ENCODE measurements at places on chromosomes 13 and 19. TPM values are rescaled to one million over a fixed set of nuclear protein-coding genes. Genes with fewer than 3 reads are reported as not detected.
A peak's percentile ranks its signal among the peaks of the same experiment; 100 is the strongest.

Gene ARL11
- not detected for total RNA-seq

Gene TIMM50
- total RNA-seq = 98.3 TPM

DNA sequence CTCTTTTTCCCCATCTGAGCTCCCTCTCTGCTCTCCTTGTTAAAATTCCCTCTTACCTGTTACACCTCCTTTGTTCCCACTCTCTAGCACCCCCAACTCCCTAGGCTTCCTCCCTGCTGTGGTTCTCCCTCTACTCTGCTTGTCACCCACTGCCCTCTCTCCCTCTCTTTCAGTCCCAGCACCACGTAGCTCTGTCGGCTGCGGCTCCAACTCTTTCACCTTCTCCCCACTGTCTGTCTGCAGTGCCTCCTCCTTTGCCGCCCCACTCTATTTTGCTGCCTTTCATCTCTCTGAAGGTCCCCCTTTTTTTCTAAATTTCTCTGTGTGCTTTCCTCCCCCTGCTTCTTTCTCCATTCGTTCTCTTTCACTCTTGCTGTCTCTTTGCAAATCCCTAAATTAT lies 1.1 kb downstream of the ZNF836 start:
- ATAC-seq = peak; percentile 40

GRCh38 chr13:97246596-97247158 lies 24.5 kb downstream of the MBNL2 start:
- no peak for ATAC-seq

- ATAC-seq = no peak
Measured at GRCh38 chr19:48989701-48990291, 3.3 kb downstream of the GYS1 start.

GRCh38 chr19:6263735-6264444 lies 15.9 kb downstream of the MLLT1 start:
- ATAC-seq = peak; percentile 86

GRCh38 chr19:15456871-15457700 lies 7.3 kb downstream of the RASAL3 start:
- ATAC-seq = no peak

GRCh38 chr13:90238413-90238812 lies 1109.1 kb upstream of the MIR17HG start:
- ATAC-seq = no peak

DNA sequence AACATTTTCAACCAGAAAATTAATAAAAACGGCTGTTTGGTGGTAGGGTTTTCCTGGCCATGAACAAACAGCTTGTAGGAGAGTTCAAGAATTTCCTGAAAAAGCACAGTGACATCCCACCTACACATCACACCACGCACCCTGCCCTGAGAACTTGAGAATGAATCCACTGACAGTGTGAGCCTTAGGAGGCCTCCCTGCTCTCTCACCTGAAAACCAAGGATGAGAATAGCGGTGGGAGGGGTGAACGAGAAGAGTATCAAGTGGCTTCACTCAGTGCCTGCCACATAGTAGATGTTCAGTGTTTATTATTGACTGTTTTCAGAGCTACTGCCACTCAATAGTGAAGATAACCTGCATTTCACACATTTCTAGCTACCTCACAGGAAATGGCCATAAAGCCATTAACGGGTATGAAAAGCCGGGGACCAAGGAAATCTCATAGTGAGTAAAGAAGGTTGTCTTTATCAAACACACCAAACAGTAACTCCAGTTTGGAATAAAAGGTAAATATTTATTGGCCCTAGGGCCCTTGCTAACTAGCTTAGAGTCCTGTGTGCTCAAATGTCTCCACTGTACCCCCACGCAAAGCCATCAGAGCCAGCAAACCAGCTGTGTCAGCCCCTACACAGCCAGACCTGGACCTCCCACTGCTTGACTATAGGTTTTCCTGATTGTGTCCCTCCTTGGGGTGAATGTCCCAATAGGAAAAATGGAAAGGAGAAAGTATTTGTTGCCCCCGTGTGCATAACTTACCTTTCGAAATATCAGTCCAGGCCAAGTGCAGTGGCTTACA lies 40.6 kb downstream of the TPT1 start:
- no peak for ATAC-seq

GRCh38 chr13:100987948-100988347 lies 313.4 kb upstream of the TMTC4 start:
- ATAC-seq = no peak

Data from motor neuron (in vitro differentiated cells).